ENCODE measurements at places on chromosomes 16 and 17.

- no peak for DNase-seq
Observed at GRCh38 chr17:63426917-63427308, 19.2 kb downstream of the CYB561 start.

DNA sequence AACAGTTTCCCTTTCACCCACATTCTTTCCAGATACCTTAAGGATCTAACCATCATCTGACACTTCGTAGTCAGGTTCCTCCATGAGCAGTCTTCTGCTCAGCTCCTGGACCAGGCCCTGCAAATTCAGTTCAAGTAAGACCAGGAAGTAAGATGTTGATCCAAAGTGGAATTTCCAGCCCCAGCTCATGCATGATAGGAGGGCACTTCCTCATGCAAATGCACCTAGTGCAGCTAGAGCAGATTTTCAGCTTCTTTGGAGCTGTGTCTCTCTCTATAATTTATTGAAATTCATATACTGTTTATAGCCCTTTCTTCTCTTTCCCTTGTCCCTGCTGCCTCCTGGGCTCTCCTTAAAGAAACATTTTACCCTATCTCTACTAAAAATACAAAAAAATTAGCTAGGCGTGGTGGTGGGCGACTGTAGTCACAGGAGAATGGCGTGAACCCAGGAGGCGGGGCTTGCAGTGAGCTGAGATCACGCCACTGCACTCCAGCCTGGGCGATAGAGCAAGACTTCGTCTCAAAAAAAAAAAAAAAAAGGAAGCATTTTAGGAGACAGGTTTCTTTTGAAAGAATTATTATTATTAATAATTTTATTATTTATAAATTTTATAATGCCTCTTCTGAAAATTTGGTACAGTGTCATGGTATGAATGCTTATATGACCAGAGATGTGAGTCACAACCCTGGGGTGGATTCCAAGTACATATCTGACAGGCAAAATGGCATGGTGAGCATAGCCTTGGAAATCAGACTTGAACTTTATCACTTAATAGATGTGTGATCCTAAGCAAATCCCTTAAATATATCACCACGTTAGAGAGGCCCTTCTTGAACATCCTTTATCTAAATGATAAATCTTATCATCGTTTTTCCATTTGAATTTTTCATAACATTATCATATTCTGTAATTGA is 94.3 kb downstream of the SSH2 start:
- DNase-seq = no peak

DNA sequence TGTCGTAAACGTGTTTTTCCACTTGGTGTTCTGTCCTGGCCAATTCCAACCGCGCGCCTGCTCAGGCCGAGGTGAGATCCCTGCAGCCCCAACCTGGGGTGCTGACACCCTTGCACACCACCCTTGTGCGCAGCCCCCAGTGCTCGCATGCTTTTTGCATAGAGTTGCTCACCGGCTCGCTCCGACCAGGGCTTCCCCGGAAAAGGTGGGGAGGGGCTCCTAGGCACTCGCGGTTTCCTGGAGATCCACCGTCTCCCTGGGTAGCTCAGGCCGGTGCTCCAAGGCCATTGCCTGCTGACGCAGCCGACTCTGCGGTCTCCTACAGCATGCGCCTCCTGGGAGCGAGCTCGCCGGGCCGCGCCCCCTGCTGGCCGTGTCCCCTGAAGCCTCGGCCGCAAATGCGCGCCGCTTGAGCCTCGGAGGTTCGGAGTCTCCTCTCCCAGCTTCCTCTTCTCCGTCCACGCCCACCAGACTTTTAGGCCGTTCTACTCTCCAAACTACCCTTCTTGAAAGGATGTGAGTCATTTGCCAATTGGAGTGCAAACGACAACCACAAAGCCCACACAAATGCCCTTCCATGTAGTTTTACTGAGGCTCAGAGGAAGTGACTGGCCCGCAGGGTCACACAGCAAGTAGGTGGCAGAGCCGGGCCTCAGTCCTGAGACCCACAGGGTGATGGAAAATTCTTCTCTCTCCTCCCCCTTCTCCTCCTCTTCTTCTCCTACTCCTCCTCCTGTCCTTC is 7.2 kb upstream of the PDP2 start:
- DNase-seq = peak; percentile 92

GRCh38 chr17:68707031-68707430 is 105.9 kb upstream of the FAM20A start:
- no peak for DNase-seq

DNA sequence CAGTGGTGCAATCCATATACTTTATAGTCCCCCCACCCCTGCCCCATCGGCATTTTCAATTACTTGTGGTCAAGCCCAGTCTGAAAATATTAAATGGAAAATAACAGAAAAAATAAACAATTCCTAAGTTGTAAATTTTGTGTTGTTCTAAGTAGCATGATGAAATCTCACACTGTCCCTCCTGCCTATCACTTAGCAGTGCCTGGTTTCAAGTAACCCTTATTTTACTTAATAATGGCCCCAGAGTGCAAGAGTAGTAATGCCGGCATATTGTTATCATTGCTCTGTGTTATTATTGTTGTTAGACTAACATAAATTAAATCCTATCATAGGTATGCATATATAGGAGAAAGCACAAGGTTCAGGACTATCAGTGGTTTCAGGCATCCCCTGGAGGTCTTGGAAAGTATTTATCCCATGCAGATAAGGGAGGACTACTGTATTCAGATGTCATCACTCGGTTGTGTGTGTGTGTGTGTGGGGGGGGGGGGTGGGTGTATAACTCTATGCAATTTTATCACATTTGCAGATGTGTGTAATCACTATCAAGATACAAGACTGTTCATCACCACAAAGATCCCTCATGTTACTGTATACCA is 9.3 kb downstream of the UBE2G1 start:
- no peak for DNase-seq

DNA sequence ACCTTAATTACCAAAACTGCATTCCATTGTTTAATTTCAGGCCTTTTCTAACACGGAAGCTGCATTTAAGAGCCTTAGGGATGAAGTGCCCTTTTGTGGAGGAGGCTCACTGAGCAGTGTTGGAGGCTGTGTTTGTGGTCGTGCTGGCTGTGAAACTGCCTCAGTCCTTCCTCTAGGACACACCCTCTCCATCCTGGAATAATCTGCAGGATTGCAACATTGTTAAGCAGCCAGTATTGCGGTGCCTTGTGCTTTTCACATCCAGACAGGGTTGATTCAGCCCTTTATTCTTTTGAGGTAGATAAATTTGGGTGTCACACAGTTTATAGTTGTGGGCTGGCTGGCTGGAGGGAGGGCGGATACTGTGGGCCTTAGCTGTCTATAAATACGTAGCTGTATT is 141.6 kb downstream of the CDRT15L2 start:
- DNase-seq = no peak

DNA sequence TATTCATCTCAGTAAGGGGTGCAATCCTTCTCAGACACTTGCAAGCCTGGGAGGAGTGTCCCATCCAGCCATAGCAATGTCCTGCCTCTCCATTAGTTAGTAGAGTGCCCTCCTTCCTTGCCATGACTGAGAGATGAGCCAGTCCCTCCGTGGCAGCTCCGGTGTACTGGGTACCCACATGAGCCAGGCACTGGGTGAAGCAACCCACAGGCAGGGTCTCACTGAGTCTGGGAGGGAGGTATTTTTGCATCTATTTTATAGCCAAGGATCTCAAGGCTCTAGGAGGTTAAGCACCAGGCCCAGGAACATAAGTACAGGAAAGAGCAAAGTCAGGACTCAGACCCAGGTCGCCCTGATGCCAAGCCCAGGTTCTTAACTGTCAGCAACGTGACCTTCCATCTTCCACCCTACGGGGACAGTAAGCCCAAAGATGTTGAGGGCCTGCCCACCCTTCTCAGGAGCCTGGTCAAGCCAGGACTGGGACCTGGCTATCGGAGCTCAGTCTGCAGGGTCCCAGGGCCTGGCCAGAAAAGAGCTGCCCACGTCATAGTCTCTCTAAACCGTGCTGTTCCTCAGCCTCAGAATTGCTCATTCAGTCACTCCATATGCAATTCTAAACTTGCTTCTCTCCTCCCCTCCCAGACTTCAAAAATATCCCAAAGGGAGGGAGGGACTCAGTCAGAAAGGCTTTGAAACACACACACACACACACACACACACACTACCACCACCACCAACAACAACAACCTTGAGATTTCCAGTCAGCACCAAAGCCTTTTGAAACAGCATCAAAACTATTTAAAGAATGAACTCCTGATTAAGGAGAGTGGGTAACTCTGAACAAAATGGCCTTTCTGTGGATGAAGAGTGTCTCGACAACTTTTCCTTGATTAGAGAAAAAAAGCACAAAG is 16.6 kb downstream of the NOS2 start:
- no peak for DNase-seq

DNA sequence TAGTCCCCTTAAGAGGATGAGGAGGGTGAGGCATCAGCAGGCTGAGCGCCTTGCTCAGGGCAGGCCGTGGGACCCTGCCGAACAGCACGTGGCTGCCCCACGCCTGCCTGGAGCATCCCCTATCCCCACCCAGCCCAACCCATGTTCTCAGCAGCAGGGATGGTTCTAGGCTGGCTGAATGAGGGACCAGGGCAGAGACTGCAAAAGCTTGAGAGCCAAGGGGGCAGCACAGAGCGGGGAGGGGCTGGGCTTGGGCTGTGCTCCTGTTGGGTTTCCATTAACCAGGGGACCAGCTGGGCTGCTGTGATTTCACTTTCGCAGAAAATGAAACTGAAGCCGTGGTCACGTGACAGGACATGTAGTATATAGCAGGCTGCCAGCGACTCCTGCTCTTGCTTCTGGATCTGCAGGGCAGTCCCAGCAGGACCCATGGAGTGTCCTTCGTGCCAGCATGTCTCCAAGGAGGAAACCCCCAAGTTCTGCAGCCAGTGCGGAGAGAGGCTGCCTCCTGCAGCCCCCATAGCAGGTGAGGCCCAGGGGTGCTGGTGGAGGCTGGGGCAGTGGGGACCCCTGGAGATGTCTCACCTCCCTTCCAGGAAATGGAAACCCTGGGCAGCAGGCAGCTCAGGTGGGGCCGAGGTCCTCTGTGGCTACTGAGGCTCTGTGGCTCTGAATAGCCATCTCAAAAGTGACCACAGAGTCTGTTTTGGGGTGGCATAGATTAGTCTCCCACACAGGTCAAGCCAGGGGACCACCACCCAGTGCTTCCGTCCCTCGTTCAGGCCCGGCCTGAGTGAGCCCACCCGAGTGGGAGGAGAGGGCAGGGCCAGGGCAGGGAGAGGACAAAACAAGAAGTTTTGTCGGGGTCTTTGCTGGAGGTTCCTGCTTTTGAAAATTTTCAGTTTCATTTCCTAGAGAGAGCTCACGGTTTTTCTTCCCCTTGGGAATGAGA is 2.9 kb downstream of the RNF213 start:
- peak; percentile 87 for DNase-seq

DNA sequence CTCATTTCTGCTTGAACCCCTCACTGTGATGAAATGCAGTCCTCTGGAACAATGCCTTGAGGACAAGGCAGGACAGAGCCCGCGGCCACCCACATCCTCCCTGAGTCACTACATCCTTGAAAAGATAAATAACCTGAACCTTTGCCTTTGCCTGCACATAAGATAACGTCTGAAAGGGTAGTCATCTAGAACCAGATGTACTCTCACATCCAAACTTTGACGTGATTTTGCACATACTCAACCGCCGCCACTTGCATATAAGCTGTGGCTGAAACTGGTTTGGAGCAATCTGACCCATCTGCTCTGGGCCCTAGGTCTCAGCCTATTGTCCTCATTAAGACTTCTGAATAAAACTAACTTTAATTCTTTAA is 252.1 kb downstream of the PHKB start:
- no peak for DNase-seq

DNA sequence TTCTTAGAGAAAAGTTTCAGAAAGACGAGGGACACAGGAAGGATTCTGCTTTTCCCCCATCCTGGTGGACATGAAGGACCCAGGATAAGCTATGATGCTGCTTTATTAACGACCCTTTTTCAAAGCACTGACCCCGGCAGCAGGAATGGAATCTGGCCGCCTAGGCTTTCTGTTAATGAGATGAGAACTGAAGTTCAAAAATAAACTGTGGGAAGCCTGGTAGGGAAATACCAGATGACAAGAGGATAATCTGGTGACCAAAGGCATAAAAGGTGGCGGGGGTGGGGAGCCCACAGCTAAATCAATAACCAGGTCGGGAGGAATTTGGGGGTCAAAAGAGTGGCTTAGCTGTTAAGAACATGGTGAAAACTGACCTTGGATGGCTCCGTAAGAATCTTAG is 171.0 kb downstream of the XYLT1 start:
- no peak for DNase-seq

GRCh38 chr16:75109732-75110243 is 6.8 kb downstream of the LDHD start:
- DNase-seq = no peak

DNA sequence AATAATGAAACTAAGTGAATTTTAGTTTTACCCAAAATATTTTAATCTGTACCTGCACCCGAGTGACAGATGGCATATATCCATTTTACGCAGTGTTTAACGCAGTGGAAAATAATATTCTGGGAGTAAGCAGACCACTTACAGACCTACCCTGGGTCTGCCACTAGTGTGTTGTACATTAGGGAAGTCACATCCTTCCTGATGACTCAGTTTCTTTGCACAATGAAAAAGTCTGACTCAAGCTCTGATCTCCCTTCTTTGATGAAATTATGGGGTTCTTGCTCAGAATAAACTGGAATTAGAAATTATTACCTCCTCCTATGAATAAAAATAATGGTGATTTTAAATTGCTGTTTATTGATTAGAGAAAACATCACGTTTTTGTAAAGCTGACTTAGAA is 123.2 kb upstream of the AXIN2 start:
- no peak for DNase-seq
